ENCODE measurements at places on chromosomes 1 and 21. TPM values are rescaled to one million over a fixed set of nuclear protein-coding genes. Genes with fewer than 3 reads are reported as not detected.

Gene OR2L5
- total RNA-seq, result not detected

Gene LIPI
- not detected for total RNA-seq

Gene KLF17
- total RNA-seq, result not detected

Gene EXOSC10
- total RNA-seq, result 40.4 TPM

Gene LRRC71
- not detected for total RNA-seq

Gene FAF1
- total RNA-seq, result 18.4 TPM

Gene TNFRSF9
- not detected for total RNA-seq
